A549 treated with ZK216348 at 1 μM for 4 hours (cell line): ENCODE measurements at places on chromosomes 11 and 22. TPM values are rescaled to one million over a fixed set of nuclear protein-coding genes. Genes with fewer than 3 reads are reported as not detected.

DTX4 gene
- 3.9 to 5.3 TPM (median 4.6 TPM) in 5 replicates for total RNA-seq

OR5B2 gene
- total RNA-seq: not detected in 5 replicates

CDCA5 gene
- total RNA-seq: 53.2 to 69.3 TPM (median 67.2 TPM) in 5 replicates

USP2 gene
- 0.42 to 1.1 TPM (median 0.70 TPM) in 5 replicates for total RNA-seq

KRTAP5-7 gene
- total RNA-seq: not detected in 5 replicates

CD3D gene
- not detected in 5 replicates for total RNA-seq

HINFP gene
- total RNA-seq: 7.5 to 11.2 TPM (median 9.5 TPM) in 5 replicates

GRIA4 gene
- total RNA-seq: not detected in 5 replicates

C11orf97 gene
- not detected in 5 replicates for total RNA-seq

DCHS1 gene
- 0.05 to 0.13 TPM (median 0.10 TPM) in 5 replicates for total RNA-seq

CD44 gene
- total RNA-seq: 627 to 758 TPM (median 662 TPM) in 5 replicates

PCSK7 gene
- total RNA-seq: 11.9 to 23.5 TPM (median 19.9 TPM) in 5 replicates

HBB gene
- total RNA-seq: not detected in 5 replicates

MS4A3 gene
- not detected in 5 replicates for total RNA-seq

NLRP6 gene
- not detected in 5 replicates for total RNA-seq

ZP1 gene
- total RNA-seq: 0.22 to 0.64 TPM (median 0.32 TPM) in 4 of 5 replicates, not detected in the other

JHY gene
- 3.2 to 4.4 TPM (median 3.8 TPM) in 5 replicates for total RNA-seq

NLRX1 gene
- total RNA-seq: 5.9 to 12.5 TPM (median 10.7 TPM) in 5 replicates

MAP6 gene
- total RNA-seq: 1.8 to 2.1 TPM (median 1.9 TPM) in 5 replicates

ARHGAP20 gene
- total RNA-seq: 0.02 TPM in 1 of 5 replicates, not detected in the others

INS gene
- total RNA-seq: not detected in 5 replicates

PACSIN3 gene
- 22.2 to 35.1 TPM (median 32.1 TPM) in 5 replicates for total RNA-seq

OR5AP2 gene
- total RNA-seq: not detected in 5 replicates

SOX10 gene
- not detected in 5 replicates for total RNA-seq

CYTH4 gene
- total RNA-seq: 0.34 to 2.1 TPM (median 0.76 TPM) in 5 replicates

TMEM179B gene
- 53.3 to 97.0 TPM (median 86.6 TPM) in 5 replicates for total RNA-seq

KCNJ5 gene
- total RNA-seq: 0.09 to 0.12 TPM in 2 of 5 replicates, not detected in the others

MGAT3 gene
- 0.20 to 0.76 TPM (median 0.56 TPM) in 5 replicates for total RNA-seq

ELF5 gene
- not detected in 5 replicates for total RNA-seq

CAPN5 gene
- total RNA-seq: 5.6 to 12.4 TPM (median 8.7 TPM) in 5 replicates

SLC39A13 gene
- 25.8 to 59.6 TPM (median 49.6 TPM) in 5 replicates for total RNA-seq

OR8G5 gene
- not detected in 5 replicates for total RNA-seq

GUCY1A2 gene
- total RNA-seq: 0.06 to 0.14 TPM in 2 of 5 replicates, not detected in the others

SLC6A5 gene
- not detected in 5 replicates for total RNA-seq

ACTN3 gene
- 0.15 TPM in 1 of 5 replicates, not detected in the others for total RNA-seq

IPO7 gene
- total RNA-seq: 68.4 to 114 TPM (median 98.7 TPM) in 5 replicates

APOA4 gene
- total RNA-seq: not detected in 5 replicates

MARK2 gene
- 21.4 to 27.9 TPM (median 26.3 TPM) in 5 replicates for total RNA-seq

GTSE1 gene
- total RNA-seq: 24.7 to 35.3 TPM (median 32.0 TPM) in 5 replicates

OR5F1 gene
- not detected in 5 replicates for total RNA-seq

PDE2A gene
- total RNA-seq: 1.0 to 1.7 TPM (median 1.5 TPM) in 5 replicates

LIPT2 gene
- 1.2 to 3.2 TPM (median 3.0 TPM) in 5 replicates for total RNA-seq

MS4A4E gene
- total RNA-seq: not detected in 5 replicates

TSSK2 gene
- not detected in 5 replicates for total RNA-seq

SPI1 gene
- total RNA-seq: 0.32 TPM in 1 of 5 replicates, not detected in the others

TMX2 gene
- 144 to 167 TPM (median 149 TPM) in 5 replicates for total RNA-seq

RIMBP3B gene
- 0.19 to 0.67 TPM (median 0.42 TPM) in 5 replicates for total RNA-seq

DLG2 gene
- total RNA-seq: 0.15 to 0.26 TPM (median 0.20 TPM) in 5 replicates
